ENCODE measurements at places on chromosomes 4 and X.
A peak's percentile ranks its signal among the peaks of the same experiment; 100 is the strongest.

GRCh38 chrX:72351606-72352334, 46.1 kb upstream of the CITED1 start:
- DNase-seq = no peak

GRCh38 chrX:111837197-111837596, 38.8 kb upstream of the TRPC5OS start:
- no peak for DNase-seq

DNA sequence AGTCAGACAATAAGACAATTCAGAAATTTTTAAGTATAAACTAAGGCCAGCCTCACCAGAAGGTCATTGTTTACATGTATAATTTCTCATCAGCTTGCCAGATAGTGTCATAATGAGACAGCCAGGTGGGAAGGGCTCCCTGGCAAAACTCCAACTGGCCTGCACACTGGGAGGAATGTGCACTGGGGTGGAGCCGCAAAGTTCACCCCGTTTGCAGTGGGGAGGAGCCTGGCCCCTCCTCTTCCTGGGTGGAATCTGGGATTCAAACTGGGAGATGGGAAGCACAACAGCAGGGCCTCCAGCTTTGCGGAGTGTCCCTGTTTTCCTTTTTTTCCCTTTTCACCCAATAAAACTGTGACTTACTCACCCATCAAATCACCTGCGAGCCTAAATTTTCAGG, 329.9 kb downstream of the SMARCA1 start:
- no peak for DNase-seq

GRCh38 chr4:67746797-67747495, 7.2 kb downstream of the GNRHR start:
- no peak for DNase-seq

- DNase-seq = no peak
Measured at GRCh38 chr4:38400946-38401345, 263.1 kb upstream of the KLF3 start.

DNA sequence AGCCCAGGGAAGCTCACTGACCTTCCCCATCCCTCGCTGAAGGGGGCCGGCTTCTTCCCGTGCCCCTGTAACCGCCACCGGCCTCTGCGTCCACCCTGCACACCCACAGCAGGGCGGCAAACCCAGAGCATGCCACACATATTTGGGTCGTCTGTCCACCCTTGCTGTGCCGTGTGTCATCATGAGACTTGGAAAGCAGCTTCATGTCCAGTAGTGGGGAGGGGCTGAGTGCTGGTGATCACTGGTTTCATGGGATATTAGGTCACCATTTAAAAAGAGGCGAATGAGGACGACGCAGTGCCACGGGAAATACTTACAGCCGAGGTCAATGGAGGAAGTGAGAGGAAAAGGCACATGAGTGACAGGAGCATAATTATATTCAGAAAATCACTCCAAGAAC, 74.8 kb downstream of the HTRA3 start:
- DNase-seq = no peak

DNA sequence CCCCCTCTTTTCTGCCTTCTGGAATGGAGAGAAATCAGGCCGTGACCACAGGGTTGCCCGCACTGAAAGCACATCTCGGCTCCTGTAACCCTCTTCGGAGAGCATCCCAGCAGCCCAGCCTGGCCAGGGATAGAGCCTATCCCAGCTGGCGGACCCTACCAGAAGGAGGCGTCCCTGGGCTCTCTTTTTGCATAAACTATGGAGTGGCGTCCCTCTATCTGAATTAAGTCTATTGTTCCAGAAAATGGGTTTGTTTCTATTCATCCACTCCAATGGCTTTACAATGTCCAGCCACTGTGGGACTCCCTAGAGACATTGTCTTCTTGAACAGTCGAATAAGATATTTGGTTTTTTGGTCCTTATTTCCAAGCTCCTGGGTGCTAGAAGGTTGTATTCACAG, 689 bp upstream of the NHSL2 start:
- DNase-seq = no peak

DNA sequence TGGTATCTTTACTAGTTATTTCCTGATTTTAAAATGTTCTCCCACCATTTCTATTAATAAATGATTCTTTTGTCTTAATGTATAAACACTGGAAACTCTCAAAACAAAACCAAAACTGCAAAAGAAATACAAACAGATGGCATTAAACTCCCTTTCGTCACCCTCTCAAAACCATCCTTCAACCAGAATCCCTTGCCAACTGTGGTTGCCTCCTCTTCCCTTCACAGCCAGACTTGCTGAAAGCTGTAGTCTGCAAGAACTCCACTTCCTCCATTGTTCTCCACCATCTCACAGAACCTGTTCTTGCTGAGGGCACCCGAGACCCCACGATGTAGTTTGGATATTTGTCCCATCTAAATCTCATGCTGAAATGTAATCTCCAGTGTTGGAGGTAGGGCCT, 96.5 kb downstream of the WWC2 start:
- DNase-seq = no peak

GRCh38 chr4:154503598-154503997, 12.0 kb upstream of the DCHS2 start:
- no peak for DNase-seq

GRCh38 chr4:87804871-87805270, 5.5 kb downstream of the IBSP start:
- DNase-seq = no peak

DNA sequence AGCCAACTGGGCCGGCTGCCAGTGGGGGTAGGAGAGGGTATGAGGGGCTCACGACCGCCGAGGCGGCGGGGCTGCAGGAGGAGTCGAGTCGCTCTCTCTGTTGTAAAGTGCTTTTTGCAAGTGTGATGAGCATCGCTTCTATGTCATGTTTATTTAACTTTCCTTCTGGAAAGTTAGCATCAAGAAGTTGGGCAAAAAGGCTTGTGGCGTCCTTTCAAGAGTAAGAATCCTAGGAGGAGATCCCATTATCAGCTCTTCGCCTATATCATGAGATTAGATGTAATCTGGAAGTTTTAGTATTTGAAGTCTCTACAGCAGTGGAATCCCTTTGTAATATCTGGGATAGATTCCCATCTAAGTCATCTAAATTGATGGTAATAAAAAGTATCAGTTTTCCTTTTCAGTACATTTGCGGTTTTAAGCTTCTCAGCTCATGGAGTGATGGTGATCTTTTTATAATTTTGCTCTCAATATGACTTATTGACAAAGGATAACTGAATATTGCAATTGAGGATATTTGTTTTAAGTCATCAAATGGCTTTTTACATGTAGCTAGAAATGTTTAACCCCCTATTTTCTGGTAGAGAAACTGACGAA, 1.7 kb downstream of the GALNT7 start:
- DNase-seq = no peak

DNA sequence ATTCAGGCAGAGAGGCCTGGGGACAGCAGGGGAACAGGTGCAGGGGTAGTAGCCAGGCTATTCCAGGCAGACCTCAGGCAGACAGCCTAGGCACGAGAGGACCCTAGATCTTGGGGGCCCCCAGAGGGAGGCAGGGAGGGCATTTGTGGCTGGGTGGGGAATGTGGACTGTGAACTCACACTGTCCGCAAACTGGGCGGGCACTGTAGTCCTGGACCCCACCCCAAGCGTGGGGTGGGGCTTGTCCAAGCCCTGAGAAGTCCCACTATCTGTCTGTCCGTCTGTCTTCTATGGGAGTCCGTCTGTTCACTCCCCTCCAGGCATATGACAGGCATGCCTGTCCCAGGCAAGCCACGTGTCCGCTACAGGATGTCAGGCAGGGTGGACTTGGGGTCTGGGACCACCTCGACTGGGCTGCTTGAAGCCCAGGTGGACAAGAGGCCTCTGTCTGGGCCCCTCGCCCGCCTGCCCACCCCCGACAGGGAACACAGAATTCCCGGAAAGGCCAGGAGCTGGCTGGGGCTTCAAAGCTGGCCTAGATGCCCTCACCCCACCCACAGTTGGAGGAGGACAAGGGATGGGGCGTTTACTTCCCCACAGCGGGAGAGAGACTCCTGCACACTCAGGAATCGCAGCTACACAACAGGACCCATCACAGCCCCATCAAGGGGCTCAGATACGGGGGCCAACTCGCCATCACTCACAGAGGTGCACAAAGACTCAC, at the start of gene SLC38A5:
Gene SLC38A5, minus strand, starts transcription at position 151 of the 723 bp plus-strand sequence. CDS start 2,336 bp downstream, outside the sequence.
- no peak for DNase-seq

GRCh38 chr4:97121493-97121892, 1021.8 kb downstream of the STPG2 start:
- no peak for DNase-seq

DNA sequence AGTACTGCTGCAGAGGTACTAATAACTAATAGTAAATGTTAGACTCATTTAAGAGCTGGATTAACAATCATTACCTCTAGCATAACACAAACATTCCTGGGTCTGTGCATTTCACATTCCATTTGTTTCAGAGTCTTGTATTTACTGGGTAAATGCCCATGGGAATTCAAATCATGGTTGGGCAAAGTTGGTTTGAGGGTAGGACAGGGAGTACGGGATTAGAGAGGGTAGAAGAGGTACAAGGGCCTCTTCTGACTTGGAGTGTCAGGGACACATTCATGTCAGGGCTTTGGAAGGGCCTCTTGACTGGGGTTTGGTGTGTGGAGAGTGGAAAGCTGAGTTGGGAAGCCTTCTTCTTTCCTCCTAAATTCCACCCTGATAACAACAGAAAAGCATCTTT, 65.9 kb downstream of the WWC2 start:
- DNase-seq = no peak

GRCh38 chrX:1493877-1494510, 41.3 kb upstream of the ASMTL start:
- no peak for DNase-seq

DNA sequence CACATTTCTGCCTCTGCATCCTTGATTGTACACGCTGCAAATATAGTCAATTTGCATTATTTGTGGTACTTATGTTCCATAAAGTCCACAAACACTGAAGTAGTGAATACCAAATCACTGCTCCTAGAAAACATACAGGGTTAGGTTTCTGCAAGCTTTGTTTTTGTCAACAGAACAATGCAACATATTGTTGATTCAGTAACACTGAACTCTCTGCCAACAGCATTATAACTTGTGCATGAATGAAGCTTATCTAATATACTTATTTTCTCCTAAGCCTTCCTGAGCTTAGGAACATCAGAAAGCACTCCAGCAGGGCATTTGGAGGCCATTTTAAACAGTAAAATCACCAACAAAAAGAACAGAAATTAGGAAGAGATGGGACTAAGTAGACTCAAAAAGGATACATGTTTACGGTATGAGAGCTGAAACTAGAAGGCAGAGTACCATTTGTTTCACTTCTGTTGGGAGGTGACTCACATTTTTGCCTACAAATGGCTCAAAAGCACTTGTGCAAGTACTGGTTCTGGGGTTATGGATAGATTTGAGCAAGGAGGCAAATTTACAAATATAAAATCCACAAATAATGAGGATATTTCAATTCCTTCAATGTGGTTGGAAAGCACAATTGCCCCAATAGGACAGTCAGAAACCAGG, 14.1 kb downstream of the COX18 start:
- no peak for DNase-seq

- DNase-seq = no peak
Measured at GRCh38 chrX:138775517-138775916, 64.0 kb upstream of the FGF13 start.

- no peak for DNase-seq
Measured at GRCh38 chr4:93063325-93063724, 759.6 kb downstream of the GRID2 start.

GRCh38 chr4:137678796-137679195, 146.5 kb upstream of the PCDH18 start:
- no peak for DNase-seq

GRCh38 chrX:19549838-19550237, 34.5 kb upstream of the MAP3K15 start:
- no peak for DNase-seq

DNA sequence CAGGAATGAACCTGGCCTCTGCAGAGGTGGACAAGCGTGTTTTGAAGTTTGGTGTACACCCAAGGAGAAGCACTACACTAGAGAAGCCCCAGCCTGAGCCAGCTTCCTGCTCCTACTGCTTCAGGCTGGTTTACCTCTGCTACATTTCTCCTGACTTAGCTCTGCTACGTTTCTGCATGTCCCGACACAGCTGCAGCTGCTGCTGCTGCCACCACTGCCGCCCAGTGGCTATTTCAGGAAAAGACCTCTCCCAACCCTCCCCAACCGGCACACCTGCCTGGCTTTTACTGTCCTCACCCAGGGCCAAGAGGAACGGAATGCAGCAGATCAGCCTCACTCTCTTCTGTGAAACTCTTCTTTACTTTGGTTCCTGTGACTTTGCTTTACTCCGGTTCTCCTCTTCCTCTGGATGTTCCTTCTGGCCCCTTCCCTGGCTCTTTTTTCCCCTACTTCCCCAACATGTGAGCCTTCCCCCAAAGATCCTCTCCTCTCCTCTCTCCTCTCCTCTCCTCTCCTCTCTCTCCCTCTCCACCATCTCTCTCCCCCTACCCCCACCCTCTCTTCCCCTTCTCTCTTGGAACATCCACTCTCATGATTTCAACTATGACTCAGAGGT, 3.1 kb upstream of the P2RY4 start:
- DNase-seq = peak; percentile 30

DNA sequence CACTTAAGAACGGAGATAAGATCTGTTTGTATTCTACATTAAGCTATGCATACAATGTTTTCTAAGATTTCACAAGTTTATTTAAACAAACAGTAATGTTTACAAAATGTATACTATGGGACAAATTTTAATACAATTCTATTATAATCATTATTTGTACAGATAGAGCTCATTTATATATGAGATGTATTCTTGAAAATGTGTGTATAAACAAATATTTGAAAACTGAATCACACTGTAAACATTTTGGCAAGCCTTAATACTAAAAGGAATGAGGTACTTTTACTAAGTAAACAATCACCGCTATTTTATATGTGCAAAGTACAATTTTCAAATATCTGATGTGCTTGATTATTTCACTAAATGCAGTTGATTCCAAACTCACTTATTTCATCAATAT, 119.2 kb upstream of the MAB21L2 start:
- DNase-seq = no peak

- DNase-seq = no peak
Measured at GRCh38 chrX:42748067-42748850, 29.7 kb downstream of the PPP1R2C start.

DNA sequence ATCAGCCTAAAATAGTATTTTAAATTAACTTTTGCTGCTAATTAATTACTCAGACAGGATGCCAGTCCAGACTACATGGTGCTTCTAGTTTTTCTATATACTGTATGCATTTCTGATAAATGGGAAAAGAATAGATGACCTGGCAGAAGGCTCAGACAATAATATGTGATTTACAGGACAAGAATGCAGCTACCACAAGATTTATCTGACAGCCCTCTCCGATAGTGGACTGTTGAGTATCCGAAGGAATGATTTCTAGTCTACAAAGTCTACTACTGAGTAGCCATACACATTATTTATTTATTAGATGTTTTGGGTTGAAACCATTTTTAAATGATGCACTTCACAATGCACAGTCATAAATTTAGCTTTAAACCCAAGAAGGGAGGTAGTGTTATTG, 212.8 kb downstream of the MAB21L2 start:
- DNase-seq = no peak

GRCh38 chr4:40143926-40144508, 52.8 kb upstream of the RHOH start:
- DNase-seq = no peak

DNA sequence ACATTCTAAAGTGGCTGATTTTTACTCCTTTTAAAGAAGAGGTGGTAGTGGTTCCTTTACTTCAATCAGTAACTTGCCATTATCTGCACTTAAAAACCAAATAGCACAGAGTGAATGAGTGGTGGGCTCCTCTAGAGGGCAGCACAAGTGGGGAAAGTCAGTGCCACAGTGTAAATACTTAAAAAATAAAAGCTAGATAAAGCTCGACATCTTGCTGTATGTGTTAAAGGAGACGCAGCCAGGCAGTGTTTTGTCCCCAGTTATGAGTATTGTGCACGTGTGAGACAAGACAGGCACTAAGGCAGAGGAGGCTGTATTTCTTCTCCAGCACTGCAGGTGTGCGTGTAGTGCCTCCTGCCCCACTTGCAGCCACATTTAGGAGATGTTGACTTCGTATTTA, 24.6 kb downstream of the NAP1L5 start:
- peak; percentile 40 for DNase-seq

All from activated naive CD4-positive, alpha-beta T cell treated with anti-CD3 and anti-CD28 coated beads, Interleukin-2, amount 50 U/mL, for 16 hours (primary cell).